Thoracic aorta (tissue), 2 donors: ENCODE measurements at places on chromosomes 7 and 10.

GRCh38 chr7:106736508-106737201, 75.7 kb upstream of the CCDC71L start:
- DNase-seq, result no peak

DNA sequence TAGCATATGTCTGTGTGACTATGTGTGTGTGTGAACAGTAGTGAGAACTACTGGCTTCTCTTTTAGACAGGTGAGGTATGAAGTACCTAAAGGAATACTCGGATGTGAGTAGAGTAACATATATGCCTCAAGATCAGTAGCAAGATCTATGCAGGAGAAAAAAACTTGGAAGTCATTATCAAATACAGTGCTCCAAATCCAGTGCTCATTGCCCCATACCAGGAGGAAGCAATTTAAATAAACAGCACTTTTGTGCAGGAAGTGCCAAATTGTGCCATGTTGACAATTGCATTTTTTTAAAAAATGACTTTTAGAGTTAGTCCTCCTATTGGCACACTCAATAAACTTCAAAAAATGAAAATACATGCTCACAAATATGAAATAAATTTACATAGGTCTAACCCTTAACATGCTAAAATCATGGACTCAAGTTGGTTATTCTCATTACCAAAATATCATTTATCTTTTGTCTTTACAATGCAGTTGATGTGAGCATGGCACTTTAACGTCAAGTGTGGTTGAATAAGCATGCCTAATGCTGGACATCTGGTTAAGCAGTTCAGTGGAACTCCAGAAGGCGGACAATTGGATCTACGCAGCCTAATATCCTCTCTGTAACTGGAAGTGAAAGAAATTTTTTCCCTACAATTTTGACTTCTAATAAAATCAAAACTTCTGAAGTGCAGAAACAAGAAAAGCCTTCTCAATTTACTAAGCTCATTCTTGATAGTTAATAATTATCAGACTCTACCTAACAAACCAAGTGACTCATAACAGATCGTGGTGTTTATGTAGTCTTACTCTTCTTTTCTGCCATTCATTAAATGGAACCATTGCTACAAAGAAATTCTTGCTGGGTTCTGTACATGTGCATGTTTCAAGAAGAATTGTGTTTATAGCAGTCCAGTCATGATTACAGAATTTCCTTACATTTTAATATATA, 195.2 kb downstream of the MDFIC start:
- no peak for DNase-seq

DNA sequence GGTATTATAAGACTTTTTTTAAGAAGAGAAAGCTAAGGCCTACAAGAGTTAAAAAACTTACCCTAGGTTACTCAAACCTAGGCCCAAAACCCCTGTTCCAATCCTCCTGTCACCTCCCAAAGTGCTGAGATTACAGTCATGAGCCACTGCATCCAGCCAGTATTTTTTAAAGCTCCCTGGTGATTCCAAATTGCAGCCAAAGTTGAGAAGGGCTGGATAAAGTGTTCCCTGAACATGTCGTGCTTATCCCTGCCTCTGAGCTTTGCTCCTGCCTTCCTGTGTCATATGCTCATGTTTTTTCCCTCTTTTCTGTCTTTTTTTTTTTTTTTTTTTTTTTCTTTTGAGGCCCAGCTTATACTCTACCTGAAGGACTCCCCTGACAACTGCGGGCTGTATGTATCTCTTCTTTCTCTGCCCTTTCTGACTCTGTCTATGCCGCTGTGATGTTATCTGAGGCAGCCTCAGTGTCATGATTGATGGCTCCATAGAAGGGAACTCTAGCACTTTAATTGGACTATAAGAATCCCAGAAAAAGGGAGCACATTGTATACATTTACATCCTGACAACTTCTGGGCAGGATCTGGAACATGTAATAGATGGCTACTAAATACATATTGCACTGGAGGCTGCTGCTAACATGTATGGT, 8.0 kb downstream of the AKR1B10 start:
- DNase-seq, result no peak

DNA sequence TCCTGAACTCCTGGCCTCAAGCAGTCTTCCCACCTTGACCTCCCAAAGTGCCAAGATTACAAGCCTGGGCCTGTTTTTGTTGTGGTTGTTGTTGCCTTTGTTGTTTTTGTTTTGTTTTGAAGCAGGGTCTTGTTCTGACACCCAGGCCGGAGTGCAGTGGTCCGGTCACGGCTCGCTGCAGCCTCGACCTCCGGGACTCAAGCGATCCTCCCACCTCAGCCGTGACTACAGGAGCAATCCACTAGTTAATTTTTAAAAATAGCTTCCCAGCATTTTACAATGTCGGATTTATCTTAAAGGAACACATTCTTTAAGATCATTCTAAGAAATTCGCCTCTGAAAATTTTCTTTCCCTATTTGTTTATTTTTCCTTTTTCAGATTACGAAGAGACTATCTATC, 27.7 kb upstream of the AP5Z1 start:
- no peak for DNase-seq

DNA sequence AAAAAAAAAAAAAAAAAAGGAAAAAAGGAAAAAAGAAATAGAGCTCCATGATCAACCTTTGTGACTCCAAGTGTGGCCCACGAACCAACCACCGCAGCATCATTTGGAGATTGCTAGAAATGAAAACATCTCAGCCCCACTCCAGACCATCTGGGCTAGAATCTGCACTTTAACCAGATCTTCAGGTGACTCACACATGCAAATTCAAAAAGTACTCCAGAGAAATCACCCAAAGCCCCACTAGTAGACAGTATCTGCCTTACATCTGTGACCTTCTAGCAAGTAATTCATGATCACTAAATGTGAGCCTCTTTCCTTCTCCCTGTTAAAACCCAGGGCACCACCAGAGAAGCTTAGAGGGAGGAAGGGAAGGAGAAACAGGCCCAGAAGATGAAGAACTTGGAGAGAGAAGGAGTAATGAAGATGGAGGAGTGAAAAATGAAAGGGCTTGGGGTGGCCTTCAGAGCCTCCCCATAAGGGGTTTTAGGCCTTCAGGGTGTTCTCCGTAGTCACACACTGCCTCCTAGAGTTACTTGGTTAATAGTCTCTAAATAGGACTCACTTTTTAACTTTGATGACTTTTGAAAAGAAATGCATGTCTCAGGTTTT, 94.0 kb downstream of the SLC37A3 start:
- no peak for DNase-seq

GRCh38 chr10:79054203-79055099, 14.3 kb upstream of the ZMIZ1 start:
- no peak for DNase-seq

- no peak for DNase-seq
Observed at GRCh38 chr7:151249732-151250072, 1.2 kb upstream of the SMARCD3 start.

GRCh38 chr7:137160236-137160635, 183.3 kb downstream of the PTN start:
- DNase-seq, result no peak

DNA sequence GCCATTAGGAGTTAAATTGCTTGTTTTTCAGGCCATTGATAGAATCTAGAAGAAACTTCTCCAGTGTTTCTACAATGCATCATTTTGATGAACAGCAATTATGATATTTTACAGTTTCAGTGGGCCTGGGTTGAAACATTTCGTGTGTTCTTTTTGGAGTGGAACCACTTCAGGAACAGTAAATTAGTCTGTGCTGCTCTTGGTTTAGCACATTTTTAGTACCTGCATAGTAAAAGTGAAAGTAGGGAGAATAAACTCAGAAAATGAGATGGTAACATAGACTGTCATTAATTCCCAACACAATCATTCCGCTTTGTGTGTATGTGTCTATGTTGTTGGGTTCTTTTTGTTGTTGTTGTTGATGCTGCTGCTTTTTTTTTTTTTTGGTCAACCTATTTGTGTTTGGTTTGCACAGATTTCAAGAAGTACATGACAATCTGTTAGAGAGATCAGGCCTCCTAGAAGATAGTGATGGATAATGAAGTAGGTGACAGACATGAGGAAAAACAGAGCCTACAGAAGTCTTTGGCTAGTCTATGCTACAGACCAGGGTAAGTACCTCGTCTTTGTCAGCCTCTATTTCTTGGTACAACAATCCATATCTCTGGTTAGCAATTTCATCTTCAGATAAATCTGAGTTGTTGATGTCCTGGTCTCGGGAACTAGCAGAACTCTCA, 154.0 kb upstream of the TARP start:
- DNase-seq, result no peak

DNA sequence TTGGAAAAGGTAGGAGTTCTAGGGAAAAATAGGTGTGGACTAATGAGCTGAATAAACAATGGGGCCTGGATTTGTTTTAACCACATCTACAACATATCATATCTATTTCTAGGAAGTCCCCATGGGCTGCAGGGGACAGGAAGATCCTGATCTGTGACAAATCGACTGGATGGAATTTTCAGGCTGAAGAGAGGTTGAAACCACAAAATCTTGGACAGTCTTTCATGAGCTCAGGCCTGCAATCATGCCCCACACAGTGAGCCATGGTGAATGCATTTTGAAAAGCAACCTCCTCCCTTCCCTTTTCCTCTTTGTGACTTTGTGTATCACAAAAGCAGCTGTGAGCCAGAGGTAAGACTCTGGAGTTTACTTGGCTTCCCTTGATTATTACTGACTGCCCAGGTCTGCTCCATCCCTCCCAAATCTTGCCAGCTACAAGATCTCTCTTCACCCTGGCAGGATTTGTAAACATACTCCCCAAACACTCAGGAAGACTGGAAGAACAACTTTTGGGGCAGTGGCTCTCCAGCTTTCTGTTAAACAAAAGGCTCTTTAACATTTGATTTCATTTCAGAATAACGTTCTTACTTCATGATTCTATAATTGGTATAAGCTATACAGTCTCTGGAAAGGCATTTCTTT, 66.4 kb downstream of the ASAH2B start:
- DNase-seq, result no peak

GRCh38 chr7:157021871-157022680, 11.6 kb upstream of the MNX1 start:
- DNase-seq, result no peak

DNA sequence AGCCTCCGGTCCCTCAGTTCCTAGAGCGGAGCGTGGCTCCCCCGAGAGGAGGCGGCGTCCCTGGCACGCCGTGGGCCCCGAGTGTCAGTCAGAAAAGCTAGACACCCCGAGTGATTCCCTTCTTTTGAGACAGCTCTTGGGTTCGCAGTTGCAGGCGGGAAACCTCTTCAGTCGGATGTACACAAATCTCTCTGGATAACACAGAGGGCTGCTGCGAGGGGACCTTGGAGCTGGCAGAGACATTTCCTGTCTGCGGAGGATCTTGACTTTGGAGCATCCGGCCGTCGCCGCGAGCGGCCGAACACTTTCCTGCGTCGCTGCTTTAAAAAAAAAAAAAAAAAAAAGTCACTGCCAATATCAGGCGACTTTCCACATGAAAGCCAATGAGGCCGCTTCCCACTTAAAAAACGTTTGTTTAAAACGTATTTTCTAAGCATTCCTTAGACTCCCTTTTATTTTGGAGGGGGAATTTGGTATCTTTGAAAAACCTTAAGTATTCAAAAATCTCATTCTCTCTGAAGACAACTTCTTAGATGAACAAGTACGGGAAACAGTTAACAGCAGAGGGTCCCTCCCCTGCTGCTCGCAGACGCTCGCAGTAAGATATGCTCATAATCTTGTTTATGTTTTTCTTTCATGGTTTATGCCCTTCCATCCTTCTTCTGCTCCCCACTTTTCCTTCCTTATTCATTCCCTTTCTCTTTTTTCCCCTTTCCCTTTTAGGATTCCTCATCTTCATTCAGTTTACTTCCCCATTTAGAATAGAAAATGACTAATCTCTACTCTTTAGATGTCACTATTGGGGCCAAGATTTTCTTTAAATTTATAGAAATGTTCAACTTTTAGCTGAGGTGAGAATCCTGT, 10.0 kb downstream of the HHEX start:
- no peak for DNase-seq

GRCh38 chr7:46774515-46774914, 807.4 kb downstream of the TNS3 start:
- DNase-seq, result no peak

DNA sequence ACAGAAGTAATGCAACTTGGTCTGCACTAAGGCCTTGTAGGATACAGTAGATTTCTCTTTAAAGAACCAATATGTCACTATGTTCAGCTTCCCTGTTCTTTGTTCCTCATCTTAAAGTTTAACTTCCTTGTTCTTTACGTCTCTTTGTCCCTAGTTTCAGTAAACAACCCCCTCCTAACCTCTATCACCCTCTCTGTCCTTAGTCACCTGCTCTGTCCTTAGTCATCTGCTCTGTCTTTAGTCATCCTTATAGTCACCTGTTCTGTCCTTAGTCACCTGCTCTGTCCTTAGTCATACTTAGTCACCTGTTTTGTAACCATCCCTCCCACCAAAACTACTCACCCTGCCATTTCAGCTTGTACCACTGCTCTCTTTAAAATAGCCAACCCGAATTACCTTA, 144.6 kb upstream of the TMEM106B start:
- DNase-seq, result no peak

GRCh38 chr7:126657599-126658358, 595.0 kb downstream of the GRM8 start:
- no peak for DNase-seq

GRCh38 chr10:25614652-25615051, 319.4 kb upstream of the MYO3A start:
- no peak for DNase-seq

DNA sequence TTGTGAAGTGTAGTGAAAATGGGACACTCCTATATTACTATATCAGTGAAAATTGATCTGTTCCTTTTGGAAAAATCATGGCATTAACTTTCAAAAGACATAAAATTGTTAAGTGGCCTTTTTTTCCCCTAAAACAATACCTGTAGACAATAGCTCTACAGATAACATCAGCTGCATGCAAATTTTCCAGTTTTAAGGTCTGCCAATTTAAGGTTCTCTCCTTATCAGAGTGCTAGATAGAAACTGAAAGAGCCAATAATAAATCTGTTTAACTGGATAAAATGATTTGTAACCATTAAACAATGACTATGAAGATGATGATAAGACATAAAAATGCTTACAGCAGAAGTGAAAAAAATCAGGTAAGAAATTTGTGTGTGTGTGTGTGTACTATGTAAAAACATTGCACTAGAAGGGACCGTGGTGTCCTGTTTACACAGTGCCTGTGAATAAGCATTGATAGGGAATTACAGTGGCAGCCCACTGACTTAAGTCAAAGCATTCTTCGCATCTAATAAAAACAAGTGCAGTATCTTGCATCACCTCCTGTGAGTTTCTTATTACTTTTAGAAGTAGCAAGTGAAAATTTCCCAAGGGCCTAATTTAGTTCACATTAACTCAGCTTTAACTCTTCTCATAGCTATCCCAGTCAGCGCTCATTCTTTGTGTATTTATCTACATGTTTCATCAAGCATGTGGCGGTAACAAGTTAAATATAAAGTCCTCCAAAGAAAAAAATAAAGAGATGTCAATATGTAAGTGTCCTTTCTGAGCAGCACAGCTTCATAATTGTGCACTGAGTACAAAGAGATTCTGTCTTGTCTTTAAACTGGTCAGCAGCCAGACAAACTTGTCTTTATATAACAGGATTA, 261.9 kb downstream of the ARL4A start:
- DNase-seq, result no peak

GRCh38 chr7:134886353-134887057, 99.8 kb upstream of the AGBL3 start:
- no peak for DNase-seq

DNA sequence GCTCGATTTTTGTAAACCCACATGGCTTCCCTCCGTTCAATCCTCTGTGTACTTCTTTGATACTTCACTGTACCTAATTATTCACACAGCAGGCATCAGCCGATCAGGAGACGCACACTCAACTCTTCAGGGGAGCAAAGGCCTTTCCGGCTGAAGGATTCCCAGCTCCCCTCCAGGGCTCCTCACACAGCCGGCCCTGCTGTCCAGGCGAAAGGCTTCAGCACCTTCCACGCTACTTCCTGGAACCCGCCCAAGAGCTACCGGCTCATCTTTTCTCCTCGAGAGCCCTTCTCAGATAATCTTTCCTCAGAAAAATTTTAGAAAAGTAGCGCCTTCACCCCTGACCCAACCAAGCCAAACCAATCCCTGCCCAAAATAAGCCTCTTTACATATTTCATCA, 270.4 kb downstream of the ZMYND11 start:
- no peak for DNase-seq
